ENCODE measurements at places on chromosomes 2 and 18.

GRCh38 chr2:105822186-105822585, 77.5 kb downstream of the NCK2 start:
- DNase-seq: no peak

DNA sequence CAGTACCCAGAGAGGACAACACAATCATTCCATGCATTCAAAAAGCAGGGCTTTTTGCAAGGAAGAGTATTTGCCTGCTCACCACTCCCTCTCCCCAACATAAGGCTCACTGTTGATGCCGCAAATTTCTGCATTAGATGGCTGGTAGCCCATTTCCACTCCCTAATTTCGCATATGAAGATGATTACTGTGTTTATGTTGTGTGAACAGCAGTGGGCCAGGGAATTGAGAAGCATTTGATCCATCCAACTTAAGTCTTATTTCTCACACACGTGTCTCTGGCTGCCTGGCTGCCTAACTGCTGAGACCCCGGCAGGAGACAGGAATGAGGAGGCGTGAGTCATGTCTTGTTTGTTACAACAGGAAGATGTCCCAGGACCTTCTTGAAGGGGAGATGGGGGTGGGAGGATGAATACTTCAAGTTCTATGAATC, 294.1 kb downstream of the ALK start:
- peak; percentile 48 for DNase-seq

- DNase-seq: no peak
These were observed 471.8 kb downstream of the IRS1 start for GRCh38 chr2:226327830-226328229.

- DNase-seq: no peak
These were observed 56.9 kb downstream of the RBM43 start for GRCh38 chr2:151204756-151205155.

- no peak for DNase-seq
These were observed 72.7 kb upstream of the ZCCHC2 start for GRCh38 chr18:62450175-62450545.

DNA sequence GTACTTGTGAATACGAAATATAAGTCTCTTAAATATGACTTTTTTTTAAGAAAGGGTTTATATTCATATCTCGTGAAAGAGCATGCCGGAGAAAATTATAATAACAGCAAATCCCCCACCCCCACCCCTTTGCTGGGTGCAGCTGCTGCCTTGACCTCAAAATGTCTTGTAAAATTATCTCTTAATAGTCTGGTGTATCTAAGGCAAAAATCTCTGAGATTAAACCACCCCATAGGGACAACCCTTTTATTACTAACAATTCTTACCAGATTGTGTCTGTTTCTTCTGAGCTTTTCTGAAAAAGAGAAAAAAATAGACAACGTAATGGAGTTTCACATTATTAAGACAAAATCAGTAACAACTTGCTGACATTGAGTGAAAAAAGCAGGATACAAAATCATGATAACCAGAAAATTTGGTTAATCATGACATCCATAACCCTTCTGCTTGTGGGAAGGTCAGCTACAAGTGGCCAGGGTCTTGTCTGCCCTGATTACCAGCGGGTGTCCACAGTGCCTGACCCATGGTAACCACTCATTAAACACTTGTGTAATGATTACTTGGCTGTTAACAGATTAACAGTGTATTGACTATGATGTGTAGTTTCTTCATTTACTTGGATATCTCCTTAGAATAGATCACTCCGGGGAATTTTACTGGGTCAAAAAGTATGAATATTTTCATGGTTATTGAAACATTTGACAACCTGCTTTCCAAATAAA, 1.5 kb downstream of the STRADB start:
- no peak for DNase-seq

DNA sequence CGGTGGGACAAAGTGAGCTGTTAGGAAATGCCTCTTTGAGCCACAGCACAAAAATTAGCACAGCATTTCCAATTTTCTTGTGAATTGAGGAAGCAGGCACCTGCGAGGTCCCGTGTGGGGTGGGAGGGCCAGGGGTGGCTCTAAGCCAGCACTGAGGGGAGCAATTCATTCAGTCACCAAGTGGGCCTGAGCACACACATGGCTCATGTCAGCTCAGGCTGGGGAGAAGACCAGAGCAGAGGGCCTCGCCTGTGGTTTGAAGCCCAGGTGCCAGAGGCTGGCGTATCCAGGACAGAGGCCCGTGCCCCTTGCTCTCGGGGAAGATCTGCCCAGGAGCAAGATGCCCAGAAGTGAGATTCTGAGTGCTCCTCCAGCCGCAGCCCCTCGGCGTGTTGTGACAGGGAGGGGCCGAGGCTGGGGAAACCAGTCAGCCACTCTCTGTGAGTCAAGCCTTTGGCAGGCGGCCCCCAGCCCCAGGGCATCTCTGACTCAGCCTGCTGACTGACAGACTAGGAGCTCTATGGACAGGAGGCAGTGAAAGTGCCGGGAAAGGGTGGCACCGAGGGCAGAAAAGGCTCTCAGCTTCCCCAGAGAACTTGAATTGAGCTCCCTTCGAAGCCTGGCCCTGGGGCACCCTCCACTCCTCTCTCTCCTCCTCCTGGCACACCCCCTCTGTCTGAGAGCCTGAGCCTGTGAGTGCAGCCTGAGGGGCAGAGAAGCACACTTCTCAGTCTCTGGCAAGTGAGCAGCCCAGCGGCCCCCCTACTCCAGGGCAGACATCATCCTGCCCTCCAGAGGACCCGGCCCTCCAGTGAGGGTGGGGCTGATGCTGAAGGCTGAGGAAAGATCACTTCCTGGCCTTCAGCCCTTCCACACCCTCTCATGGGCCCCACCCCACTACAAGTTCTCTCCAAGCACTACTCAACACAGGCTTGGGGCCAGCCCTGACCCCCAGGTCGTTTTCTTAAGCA, 32.3 kb downstream of the CYP26B1 start:
- peak; percentile 51 for DNase-seq

DNA sequence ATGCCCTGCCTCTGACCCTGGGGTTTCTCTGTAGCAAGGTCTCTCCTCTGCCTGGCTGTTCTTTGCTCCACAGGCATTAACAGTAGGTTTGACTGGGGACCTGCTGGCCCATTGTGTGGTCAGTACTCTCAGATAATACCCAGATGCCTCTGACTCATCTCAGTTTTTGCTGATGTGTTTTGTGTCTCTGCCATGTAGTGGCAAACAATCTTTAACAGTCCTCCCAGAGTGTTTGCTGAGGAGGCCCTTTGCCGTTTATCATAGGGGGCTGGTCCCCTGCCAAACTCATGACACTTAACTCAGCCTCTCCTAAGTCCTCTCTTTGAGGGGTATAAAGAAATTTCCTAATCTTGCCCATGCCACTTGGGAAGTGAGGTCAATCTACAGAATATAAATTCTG, 793.7 kb upstream of the FANCL start:
- DNase-seq: peak; percentile 62
